ELF-1 (cell line): ENCODE measurements at places on chromosomes 6 and 20.

DNA sequence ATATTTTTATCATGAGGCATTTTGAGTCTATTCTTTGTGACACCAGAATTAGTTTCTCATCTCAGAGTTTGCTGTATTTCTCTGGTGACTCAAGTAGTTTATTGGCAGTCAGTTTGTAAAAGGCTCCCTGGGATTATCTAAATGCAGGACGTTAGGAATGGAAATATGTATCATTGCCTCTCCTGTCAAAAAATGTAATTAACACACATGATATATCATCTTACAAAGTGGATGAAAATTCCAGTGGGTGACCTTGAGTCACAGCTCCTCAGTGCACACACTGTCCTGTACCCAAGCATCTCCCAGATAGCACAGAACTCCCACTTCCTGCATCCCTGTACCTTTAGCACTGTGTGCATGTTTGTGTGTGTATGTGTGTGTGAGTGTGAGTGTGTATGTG lies 258.6 kb downstream of the LAMA2 start:
- no peak for DNase-seq

DNA sequence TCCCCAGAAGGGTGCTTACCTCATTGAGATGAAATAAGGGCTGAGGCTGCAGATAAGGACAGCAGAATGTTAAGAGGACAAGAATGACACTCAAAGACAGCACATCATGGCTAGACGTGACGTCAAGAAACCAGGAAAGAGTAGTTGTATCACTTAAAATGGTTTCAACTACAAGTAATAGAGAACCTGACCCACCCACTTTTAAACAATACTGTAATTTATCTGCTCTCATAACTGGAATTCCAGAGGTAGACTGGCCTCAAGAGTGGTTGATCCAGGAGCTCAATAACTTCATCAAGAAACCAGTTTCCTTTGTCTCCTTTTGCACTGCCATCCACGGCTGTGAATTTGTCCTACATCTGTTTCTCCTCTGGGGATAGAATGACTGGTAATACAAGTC lies 187.1 kb downstream of the EYA4 start:
- peak; percentile 15 for DNase-seq

- no peak for DNase-seq
These were observed 980.6 kb upstream of the EYS start for GRCh38 chr6:66687611-66688140.

DNA sequence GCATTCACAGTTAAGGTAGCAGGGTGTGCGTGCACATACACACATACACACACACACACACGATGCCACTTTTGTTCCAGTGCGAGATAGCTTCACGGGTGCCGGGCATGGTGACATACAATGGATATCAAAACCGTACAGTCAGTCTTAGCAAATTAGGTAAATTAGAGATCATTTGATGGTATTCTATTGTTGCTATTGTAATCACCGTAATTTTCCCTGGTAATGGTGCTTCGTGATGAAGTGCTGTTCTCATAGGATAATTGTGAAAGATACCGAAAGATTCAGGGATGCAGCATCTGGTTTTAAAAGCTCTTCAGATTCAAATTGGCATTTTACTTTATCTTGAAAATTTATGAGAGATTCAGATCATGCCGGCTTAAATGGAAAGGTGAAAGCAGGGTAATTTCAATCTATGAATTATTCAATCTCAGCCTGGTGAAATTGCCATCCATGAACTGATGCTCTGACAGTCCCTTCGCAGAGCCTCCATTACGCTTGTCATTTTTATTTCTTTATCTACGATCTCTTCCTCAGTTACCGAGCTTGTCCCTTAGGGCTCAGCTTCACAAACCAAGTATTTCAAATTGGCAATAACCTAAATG lies 71.3 kb upstream of the SOX4 start:
- no peak for DNase-seq

DNA sequence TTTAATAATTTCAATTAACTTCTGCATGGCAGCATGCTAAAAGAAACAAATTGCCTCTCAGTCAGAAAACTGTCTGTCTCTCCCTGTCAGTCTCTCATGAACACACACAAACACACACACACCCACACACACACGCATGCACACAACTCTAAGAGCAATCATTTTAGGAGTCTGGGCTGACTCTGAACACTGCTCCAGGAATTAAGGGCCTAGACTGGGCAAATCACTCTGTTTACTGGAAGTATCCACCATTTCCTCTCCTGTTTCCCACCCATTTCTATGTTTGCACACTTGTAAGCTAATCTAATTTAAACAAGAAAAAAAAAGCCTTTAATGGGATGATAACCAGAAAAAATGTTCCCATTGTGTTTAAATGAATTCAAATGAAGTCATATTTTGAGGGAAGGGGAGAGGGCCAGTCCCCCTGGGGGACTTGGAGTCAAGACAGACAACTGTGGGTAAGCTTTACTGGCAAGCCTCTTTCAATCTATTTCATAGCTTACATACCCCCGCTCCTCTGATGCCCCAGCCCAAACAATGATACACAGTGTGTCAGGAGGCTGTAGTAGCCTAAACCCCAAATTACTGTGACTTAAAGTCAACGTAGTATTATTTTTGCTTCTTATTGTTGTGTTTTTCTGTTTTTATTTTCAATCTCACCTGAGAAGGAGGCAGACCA lies 447.8 kb upstream of the FLRT3 start:
- DNase-seq, result no peak

- no peak for DNase-seq
These were observed 12.8 kb upstream of the DSTN start for GRCh38 chr20:17556837-17557674.

DNA sequence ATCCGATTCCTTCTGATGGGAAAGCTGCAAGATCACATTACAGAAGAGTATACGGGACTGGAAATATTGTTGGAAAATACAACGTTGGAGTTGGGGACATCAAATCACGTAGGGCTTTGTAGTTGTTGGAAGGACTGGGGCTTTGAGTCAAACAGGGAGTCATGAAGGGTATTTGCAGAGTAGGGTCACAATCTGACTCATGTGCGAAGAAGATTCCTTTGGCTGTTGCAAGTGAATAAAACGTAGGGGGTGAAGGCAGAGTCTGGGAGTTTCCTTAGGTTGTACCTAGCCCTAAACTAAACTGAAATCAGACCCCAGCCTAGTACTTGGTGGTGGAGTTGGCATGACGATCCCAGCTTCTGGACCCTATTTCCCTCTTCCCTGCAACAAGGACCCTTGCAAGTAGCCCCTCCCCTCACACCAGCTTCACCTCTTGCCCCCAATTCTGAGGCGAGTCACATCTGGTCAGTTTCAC lies 32.3 kb downstream of the SNX5 start:
- no peak for DNase-seq

DNA sequence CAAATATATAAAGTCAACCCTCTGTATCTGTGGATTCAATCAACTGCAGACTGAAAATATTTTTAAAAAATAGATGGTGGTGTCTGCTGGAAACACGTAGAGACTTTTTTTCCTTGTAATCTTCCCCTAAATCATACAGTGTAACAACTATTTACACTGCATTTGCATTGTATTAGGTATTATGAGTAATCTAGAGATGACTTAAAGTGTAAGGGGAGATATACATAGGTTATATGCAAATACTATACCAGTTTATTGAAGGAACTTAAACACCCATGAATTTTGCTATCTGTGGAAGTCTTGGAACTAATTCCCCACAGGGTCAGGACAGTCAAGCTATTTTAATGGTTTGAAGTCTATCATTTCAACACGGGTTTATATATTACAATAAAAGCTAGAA lies 10.2 kb downstream of the HDAC2 start:
- DNase-seq, result no peak

- DNase-seq, result no peak
These were observed 28.7 kb downstream of the SLCO4A1 start for GRCh38 chr20:62670998-62671397.

DNA sequence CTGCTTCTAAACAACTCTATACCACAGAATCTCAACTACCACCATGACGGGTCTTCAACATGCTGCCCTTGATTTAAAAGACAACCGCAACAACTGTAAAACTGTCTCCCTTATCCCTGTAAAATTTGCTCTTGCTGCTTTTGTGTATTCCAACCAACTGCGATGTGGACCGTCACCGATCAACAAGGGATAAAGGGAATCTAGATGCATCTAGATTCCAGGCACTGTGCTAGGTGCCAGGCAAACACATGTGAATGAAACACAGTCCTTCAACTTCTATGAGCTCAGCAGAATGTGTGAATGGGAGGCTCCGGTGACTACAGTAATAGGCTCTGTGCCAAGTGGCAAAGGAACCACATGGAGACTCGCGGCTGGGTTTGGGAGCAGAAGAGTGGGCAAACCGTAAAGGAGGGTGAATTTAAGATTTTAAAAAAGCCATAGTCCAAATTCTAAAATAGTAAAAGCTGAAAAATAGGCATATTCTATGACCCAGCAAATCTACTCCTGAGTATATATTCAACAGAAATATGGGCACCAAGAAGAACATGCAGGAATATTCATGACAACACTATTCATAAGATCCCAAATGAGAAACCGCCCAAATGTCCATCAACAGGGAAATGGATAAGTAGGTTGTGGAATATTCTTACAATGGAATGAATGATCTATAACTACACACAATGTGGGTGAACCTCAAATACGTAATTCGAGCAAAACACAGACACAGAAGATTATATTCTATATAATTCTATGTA lies 3.7 kb upstream of the PRND start:
- no peak for DNase-seq

- DNase-seq, result no peak
These were observed 105.5 kb downstream of the ARMC2 start for GRCh38 chr6:108953681-108954080.

- DNase-seq, result no peak
These were observed 83.4 kb downstream of the EYA2 start for GRCh38 chr20:46977909-46978588.

- no peak for DNase-seq
These were observed 93.9 kb downstream of the CLIC5 start for GRCh38 chr6:45921691-45922281.

- DNase-seq, result no peak
These were observed 26.2 kb downstream of the TNXB start for GRCh38 chr6:32082935-32083334.

DNA sequence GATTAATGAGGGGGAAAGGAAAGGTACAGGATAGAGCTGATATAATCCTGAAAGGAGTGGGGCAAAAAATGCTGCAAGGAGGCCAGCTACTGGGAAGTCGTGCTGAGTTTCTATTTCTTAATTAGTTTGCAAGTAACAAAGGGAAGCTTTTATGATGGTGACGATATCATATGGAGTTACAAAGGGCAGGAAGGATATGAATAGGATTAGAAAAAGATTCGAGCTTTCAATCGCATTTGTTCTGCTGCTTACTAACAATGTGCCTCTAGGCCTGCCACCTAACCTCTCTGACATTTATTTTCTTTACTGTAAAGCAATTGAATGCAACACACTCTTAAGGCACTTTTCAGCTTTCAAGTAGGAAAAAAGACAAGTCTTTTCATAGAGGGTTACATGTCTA lies 219.2 kb downstream of the CLVS2 start:
- no peak for DNase-seq

- DNase-seq, result no peak
These were observed 7.7 kb downstream of the BRPF3 start for GRCh38 chr6:36204068-36204753.

GRCh38 chr6:33620856-33621710 lies at the start of gene ITPR3:
Gene ITPR3 (plus strand): TSS chr6:33621322. CDS start chr6:33621603, 281 bp downstream.
- DNase-seq, result no peak

DNA sequence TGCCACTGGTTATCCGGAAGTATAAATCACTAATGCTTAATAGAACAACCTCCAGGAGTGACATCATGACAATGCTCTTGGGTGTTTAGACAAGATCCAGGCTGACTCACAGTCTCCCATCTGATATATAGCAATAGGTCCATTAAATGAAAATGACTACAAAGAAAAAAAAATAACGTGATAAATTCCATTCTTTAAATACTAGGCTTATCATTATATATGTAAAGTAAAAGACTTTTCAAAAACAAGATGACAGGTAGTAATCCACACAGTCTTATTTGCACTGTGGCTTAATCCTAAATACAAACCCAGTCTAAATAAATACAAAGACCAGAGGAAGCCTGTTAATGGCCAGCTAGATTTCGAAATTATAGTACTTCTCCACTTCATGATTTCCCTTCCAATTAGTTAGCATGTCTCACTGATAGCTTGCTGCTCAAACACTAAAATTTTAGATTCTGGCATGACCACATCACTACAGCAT lies 149.1 kb upstream of the BEND3 start:
- no peak for DNase-seq

DNA sequence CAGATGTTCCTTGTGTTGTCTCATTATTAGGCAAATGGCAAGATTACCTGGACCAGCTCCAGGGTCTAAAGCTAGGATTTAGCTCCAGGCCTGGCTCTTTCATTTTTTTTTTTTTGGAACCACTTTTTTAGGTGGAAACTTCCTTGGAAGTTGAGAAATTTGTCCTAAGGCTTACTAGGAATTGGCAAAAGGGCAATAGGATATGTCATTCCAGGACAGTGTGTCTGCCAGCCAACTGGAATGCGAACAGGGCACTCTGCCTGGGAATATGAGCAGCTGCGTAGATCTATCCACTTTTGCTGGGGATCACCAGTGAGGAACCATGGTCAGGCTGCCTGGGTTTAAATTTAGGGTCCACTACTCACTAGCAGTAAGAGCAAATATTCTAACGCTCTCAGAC lies 304.0 kb downstream of the TSHZ2 start:
- no peak for DNase-seq

DNA sequence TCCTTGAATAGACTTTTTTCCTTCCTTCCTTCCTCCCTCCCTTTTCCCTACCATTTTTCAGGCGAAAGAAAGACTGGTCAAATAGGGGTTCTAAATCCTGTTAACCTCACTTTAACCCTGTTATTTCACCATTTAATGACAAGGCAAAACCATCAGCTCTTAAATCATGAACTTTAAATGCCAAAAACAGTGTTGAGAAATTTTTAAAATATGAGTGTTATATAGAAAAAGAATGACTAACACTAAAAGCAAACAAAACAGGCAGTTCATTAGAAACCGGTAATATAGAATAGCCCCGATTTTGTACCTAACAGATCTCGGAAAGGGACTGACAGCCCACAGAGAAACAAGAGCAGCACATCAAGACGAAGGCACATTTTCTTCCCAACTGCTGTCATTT lies 57.4 kb upstream of the CEP85L start:
- no peak for DNase-seq

- no peak for DNase-seq
These were observed 74.4 kb downstream of the SH3BGRL2 start for GRCh38 chr6:79705456-79705995.

- no peak for DNase-seq
These were observed 34.9 kb downstream of the SHLD1 start for GRCh38 chr20:5785146-5785545.

DNA sequence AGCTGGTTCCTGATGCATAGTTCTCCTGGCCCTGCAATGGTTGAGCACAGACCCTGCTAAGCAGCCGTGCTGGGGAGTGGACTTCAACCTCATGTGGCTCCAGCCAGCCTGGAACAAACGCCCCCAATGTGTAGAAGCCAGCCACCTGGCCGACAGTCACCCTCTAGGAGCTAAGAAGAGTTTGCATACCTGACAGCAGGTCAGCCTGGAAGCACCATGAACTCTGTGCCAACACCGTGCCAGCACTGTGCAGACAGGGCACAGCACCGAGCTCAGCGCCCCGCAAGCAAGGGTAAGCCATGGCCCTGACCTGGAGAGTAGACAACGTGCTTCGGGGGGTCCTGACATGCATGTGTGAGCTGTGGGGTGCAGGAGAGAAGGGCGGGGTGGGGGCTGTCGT lies 356.3 kb downstream of the ZFAND3 start:
- DNase-seq, result no peak
